ENCODE measurements at places on chromosomes 1 and 21.

DNA sequence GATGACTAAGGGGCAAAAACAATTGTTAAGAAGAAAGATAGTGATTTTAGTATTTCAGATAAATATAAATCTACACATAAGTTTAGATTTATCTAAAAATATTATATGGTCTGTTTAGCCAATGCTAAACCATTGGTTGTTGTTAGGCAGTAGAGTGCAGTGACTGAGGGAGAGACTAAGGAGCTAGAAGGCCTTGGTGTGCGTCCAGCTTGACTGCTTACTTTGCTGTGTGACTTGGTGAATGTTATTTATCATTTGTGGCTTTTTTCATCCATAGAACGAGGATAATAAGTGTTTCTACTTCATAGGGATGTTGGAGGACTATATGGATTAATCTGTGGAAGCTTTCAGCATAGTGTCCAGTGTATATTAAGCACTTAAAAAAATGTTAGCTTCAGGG is 264.7 kb upstream of the C1orf105 start:
- no peak for DNase-seq

- DNase-seq: no peak
Measured at GRCh38 chr1:15181564-15181963, 28.0 kb downstream of the TMEM51 start.

DNA sequence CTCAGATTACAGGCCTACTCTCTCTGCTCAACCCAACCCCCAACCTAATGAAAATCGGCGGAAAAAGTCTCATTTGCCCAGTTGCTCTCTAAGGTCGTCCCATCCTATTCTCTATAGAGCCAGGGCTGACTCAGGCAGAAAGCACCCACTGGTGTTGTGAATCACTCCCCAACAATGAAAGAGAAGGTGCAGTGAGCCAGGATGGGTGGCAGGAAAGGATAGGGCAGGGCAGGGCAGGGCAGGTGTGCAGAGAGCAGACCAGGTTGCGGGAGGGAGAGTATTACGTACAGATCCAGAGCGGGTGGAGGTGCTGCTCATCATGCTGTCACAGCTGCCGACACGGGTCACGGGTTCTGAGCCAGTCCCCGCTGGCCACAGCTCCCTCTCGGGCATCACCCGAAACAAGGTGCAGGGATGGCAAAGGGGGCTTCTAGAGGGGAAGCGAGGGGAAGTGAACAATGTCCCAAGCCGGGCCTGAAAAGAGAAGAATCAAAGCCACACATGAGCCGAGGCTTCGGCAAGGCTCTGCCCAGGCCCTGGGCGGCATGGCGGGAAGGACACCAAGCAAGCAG is 5.3 kb downstream of the C1orf116 start:
- DNase-seq: peak; percentile 92

DNA sequence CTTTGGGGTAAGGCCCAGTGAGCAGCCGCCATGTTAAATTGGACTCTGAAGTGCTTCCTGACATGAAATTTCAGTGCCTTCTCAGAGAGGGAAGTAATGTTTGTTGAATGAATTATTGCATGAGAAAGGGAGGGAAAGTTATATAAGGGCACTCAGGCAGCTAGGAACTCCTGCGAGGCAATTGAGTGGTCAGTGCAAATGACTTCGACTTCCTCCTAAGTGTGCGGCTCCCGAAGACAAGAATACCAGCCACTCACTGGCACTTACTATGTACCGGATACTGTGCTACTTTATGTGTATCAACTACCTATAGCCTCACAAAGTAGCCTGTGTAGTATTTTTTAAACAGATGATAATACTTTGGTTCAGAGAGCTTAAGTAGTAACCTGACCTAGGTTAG is 52.5 kb downstream of the CNN3 start:
- DNase-seq: no peak

- DNase-seq: peak; percentile 85
Measured at GRCh38 chr1:40014812-40015594, 25.5 kb upstream of the CAP1 start.

GRCh38 chr1:233113009-233113879 is 162.8 kb downstream of the NTPCR start:
- peak; percentile 99 for DNase-seq

- no peak for DNase-seq
Measured at GRCh38 chr1:147089457-147089856, 82.8 kb downstream of the PRKAB2 start.

DNA sequence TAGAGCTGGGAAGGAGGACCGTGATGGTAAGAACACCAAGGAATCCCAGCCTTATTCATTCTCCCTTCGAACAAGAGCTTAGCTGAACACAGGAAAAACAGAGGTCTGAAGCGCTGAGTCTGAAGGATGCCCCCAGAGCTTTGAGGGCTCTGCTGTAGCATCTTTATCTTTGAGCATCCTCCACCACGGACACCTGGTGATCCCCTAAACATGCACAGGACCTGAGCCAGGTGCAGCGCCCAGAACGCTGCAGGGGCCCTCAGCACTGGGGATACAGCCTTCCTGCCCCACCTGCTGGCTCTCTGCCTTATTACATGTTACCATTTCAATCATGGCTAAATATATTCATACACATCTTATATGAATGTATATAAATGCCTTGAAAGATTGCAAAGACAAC is 7.7 kb upstream of the GPATCH4 start:
- DNase-seq: no peak

DNA sequence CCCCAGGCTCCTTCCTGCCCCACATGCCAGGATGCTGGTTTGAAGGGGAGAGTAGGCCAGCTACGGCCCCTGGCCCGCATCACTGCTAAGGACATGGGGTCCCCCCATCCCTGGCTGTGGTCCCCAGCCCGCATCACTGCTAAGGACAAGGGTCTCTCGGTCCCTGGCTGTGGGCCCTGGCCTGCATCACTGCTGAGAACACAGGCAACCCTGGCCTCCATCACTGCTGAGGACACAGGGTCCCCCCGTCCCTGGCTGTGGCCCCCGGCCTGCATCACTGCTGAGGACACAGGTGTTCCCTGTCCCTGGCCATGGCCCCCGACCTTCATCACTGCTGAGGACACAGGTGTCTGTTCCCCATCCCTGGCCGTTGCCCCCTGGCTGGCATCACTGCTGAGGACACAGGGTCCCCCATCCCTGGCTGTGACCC is 448 bp upstream of the OBSCN start:
- DNase-seq: no peak

GRCh38 chr1:17017435-17017834 is 5.7 kb upstream of the ATP13A2 start:
- no peak for DNase-seq

- DNase-seq: peak; percentile 35
Measured at GRCh38 chr1:88877382-88877825, 14.0 kb downstream of the GTF2B start.

- no peak for DNase-seq
Measured at GRCh38 chr1:147351140-147351835, 108.8 kb downstream of the CHD1L start.

- no peak for DNase-seq
Measured at GRCh38 chr1:54649130-54649898, 7.7 kb downstream of the MROH7 start.

DNA sequence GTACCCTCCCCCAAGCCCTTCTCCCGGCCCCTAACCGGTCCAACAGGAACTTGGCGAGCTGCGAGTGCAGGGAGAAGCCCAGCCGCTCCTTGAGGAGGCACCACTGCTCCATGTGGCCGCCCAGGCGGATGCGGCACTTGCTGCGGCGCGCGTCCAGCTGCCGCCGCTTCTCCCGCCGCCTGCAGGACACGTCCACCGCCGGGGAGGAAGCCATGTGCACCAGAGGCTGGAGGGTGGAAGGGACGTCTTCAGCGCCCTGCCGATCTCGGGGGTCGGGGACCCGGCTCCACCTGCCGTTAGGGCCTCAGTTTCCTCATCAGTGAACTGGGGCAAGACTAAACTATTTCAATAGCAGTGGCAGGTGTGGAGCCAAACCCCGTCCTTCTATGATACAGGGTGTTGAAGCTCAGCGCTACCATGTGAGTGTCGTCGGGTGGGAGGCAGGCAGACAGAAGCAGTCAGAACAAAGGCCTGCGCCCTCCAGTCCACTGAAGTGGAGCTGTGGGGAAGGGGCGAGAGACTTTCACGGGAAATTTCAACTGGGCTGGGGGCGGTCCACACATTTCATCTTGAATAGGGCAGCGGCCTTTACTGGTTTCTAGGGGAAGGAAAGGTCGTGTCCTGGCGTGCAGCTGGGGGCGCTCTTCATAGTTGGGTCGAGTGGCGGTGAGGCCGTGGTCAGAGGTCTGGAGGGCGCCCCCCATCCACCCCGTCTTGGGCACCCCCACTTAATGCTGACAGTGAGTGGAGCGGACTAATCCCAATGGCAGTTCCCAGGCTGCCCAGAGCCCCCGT is 592 bp downstream of the ZNF692 start:
- DNase-seq: peak; percentile 53

- peak; percentile 59 for DNase-seq
Measured at GRCh38 chr1:203536575-203536974, 42.6 kb downstream of the OPTC start.

DNA sequence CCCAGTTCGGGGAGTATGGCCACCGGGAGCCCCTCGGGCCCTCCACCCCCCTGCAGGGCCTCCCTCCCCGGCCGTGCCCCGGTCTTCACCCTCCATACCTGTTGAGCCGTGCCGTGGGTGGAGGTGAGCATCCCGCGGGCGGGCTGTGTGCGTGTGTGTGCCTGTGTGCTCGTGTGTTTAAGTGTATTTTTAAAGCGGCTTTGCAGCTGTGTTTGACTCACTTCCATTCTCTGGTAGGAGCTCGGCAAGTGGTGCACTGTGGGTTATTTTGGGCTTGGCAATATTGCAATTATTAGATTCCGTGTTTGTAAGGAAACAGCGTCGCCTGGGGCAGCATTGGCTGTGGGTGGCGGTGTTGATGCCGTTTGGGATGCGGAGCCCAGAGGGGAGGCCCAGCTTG is 20.3 kb upstream of the PLCH2 start:
- DNase-seq: peak; percentile 31

GRCh38 chr1:6105218-6105679 is 59.6 kb downstream of the KCNAB2 start:
- DNase-seq: peak; percentile 42

GRCh38 chr1:39258146-39258924 is 53.8 kb downstream of the MACF1 start:
- peak; percentile 72 for DNase-seq

GRCh38 chr1:25616095-25616986 is at the start of gene MAN1C1:
MAN1C1 (plus strand) TSS chr1:25616791; CDS start chr1:25617798, 1,007 bp downstream.
- DNase-seq: peak; percentile 85

DNA sequence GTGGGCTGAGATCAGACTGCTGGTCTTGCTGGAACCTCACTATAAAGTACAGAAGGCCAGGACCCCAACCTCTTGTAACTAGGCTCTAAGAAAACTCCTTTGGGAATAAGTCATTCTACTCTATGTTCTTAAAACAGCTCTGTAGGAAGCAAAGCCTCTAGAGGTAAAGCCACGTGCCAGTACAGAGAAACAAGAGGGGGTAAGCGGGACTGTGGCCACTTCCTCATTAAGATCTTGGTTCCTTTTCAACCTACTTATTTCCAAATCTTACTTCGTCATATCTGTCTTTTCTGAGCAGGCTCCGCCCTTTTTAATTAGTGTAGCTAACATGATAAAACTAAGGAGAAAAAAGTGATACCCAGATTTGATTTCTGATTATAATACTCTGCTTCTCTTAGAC is 3.8 kb downstream of the NCSTN start:
- DNase-seq: no peak

- DNase-seq: no peak
Measured at GRCh38 chr1:207306603-207307002, 14.9 kb upstream of the CD55 start.

- DNase-seq: no peak
Measured at GRCh38 chr1:243732637-243733036, 117.4 kb downstream of the AKT3 start.

- DNase-seq: no peak
Measured at GRCh38 chr1:73009938-73010337, 727.6 kb upstream of the NEGR1 start.

DNA sequence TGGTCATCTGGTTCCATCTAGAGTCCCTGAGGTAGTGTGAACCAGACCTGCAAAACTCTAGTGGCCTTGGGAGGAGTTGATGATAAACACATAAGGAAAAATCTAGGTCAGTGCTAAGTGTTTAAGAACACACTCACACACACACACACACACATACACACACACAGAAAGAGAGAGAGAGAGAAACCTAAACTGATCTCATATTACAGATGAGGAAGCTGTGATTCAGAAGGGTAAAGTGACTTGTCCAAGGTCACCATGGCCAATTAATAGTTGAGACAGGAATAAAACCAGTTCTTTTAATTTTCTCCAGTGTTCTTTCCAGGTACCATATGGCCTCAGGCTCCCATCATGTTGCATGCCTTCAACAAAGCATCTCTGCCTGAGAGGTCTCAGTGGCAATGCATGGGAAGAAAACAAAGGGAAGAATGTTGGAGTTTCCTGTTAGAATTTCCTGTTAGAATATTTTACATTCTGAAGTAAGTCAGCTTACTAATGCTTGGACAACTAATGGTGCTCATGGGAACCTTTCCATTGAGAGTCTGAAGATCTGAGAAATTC is 77.3 kb upstream of the TSPAN2 start:
- DNase-seq: peak; percentile 69

GRCh38 chr1:111596499-111596898 is 23.1 kb upstream of the RAP1A start:
- DNase-seq: no peak

DNA sequence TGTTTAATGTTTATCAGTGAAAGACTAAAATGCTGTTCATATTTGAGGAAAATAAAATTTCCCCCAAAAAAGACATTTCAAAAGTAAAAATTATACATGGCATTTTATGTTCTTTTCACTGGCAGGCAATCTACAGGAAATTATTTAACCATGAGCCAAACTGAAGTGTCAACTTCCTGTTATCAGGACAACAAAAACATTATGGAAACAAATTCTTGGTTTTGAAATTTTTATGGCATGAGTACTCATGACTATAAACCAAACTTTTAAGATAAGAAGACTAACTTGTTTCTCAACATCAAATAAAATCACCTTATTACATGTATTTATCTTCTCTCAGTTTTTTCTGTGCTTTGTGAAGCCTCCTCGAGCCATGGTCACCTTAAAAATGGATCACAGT is 698.6 kb downstream of the LTN1 start:
- DNase-seq: peak; percentile 68

- DNase-seq: no peak
Measured at GRCh38 chr21:28250946-28251345, 741.7 kb downstream of the LTN1 start.

DNA sequence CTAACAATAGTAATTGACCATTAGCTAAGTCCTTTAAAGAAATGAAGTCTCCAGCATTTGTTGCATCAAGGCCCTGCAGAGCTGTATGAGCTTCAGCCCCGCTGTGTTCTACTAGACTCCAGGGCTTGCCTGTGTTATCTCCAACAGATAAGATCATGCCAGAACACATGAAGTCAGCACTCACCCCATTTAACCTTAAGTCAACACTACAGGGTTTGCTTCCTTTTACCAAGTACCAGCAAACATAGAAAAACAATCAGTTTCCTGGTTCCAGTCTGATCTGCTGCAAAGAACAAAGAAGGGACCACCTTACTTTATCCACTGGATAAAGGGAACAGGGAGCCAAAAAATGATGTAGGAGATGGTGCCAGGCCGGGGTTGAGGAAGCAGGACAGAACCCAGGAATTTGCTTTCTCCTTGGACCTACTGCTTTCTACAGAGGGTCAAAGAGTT is 41.3 kb upstream of the ENAH start:
- DNase-seq: peak; percentile 42

- DNase-seq: peak; percentile 20
Measured at GRCh38 chr21:43269957-43270705, 101.3 kb downstream of the CRYAA start.

Measured in M059J (cell line).